CD4-positive, alpha-beta memory T cell (primary cell): ENCODE measurements at places on chromosomes 2 and 18. TPM values are rescaled to one million over a fixed set of nuclear protein-coding genes. Genes with fewer than 3 reads are reported as not detected.

DNA sequence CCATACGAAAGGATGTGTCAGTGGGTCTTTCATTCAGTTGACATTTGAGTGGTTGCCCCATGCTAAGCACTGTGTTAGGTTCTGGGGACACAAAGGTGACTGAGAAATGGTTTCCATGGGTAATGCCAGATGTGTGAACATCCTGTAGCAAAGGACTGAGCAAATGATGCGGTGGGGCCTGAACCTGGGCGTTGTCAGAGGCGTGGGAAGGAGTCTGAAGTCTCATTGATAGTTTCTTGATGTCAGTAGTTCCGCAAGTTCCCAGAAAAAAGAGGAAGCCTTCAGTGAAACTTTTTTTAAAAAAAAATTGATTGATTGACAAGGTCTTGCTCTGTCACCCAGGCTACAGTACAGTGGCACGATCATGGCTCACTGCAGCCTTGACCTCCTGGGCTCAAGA is 56.9 kb downstream of the LIMS1 start:
- DNase-seq: no peak

- DNase-seq: no peak
These were observed 73.0 kb upstream of the RIOK3 start for GRCh38 chr18:23380001-23380550.

DNA sequence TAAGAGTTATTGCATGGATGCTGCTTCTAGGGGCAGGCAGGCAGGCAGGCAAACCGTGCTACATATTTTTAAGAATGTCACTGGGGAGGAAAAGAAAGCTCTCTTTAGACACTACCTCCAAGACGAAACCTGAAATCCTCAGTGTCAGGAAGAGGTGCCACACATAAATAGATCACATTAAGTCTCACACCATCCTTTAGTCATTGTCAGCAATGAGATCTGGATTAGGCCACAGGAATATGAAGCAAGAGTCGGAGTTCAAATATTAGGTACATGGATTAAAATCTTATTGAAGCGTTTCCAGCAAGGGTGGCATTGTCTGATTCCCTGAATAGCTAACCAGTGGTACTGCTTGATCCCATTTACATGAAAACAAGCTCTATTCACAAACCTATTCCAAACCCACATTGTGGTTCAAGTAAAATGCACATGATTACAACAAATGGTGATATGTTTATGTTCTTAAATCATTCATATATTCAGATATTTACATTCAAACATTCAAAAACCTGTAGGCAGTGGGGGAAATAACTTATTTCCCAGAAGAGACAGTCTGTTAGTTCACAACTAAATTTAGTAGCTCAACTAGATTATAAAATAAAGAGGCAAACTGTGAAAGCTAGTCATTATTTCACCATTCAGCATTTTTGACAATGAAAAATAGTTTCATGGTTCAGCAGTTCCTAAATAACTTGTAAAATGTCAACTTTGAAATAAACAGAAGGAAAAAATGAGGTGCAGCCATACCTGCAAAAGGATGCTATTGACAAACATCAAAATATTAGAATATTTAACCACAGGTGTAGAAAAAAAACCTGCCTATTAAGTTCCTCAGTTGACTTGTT is 195.4 kb upstream of the SIX3 start:
- DNase-seq: no peak

GRCh38 chr2:147097747-147098146 is 747.1 kb upstream of the ACVR2A start:
- DNase-seq: no peak

KCNG2 gene
- total RNA-seq: not detected
